Stimulated activated CD4-positive, alpha-beta T cell treated with anti-CD3 and anti-CD28 coated beads, TNF-alpha, amount 100 ng/mL, for 24 hours (primary cell): ENCODE measurements at places on chromosomes 16 and 17.

GRCh38 chr17:1871756-1872155 is 42.0 kb downstream of the RPA1 start:
- DNase-seq = no peak

- peak; percentile 24 for DNase-seq
Observed at GRCh38 chr17:20073055-20073979, 64.2 kb downstream of the SPECC1 start.

DNA sequence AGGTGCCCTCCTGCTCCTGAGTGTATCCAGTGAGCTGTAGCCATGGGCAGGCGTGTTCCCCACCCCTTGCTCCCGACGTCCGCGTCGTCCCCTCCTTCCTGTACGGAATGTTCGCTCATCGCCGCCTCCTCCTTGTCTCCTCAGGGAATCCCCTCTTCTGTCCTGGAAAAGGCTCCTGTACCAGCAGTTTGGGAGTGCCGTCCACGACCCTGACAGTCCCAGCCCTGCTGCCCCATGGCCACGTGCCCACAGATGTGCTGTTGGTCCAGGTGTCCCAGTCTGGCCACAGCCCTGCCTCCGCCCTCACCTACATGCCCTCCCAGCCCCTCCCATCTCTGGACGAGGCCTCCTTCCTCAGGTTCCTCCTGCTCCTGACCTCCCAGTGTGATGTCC is 30.2 kb downstream of the OR1D5 start:
- no peak for DNase-seq

GRCh38 chr17:72378414-72379390 is 257.9 kb downstream of the SOX9 start:
- DNase-seq = no peak

DNA sequence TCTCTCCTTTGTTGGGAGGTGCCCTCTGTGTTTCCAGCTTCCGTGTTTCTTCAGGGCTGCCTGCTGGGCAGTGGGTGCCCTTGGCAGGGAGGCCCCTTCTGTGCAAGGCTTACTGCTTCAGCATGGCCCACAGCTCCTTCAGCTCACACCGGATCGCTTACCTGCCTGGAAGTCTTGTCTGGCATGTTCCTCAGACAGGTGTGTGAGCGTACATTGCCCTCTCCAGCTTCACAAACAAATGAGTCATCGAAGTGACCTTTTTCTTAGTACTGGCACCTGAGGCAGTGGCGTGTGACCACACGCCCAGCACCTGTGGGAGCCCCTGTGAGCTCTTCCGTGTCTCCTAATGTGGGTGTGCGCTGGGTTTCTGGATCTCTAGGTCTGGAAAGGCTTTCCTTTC is 3.5 kb downstream of the RAB40C start:
- DNase-seq = no peak

- DNase-seq = no peak
Observed at GRCh38 chr16:87363771-87364455, 19.7 kb downstream of the FBXO31 start.

GRCh38 chr17:64060331-64060730 is 39.9 kb upstream of the ICAM2 start:
- DNase-seq = no peak

DNA sequence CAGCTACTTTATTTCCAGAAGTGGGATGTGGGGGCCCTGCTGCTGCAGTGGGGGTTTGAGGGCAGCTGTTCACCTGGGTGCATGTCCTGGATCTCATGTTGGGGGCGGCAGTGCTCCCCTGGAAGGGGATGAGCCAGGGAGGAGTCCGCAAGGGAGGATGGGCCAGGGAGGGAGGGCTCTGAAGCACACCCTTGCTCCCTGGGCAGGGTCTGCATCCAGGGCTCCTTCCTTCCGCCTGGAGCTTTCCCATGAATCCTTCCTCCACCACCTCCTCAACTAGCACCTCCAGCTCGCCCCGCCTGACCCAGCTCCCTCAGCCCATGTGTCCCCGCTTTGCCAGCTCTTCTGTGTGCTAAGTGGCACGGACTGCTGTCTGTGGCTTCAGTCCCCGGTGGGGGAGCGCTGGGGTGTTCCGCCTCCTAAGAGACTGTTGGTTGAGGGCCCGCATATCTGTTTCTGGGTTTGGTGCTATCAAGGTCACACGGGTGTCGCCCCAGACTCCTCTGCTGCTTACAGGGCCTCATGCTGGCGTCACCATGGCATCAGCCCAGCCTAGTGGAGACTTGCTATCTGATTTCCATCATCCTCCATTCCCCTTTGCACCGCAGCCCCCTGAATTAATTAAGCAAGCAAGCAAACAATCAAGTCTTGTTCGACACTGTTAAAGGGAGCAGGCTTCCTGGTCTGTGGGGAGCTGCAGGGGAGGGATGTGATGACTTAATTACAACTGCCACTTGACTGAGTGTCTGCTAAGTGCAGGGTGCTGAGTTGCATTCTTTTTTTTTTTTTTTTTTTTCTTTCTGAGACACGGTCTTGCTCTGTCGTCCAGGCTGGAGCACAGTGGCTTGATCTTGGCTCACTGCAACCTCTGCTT is 71.8 kb downstream of the PRKCA start:
- no peak for DNase-seq
